ENCODE measurements at places on chromosomes 4 and X. TPM values are rescaled to one million over a fixed set of nuclear protein-coding genes. Genes with fewer than 3 reads are reported as not detected.
A peak's percentile ranks its signal among the peaks of the same experiment; 100 is the strongest.

- no peaks in the 10 kb centered on the region for H3K27me3 ChIP-seq
- no peaks in the 10 kb centered on the region for H3K36me3 ChIP-seq
- H3K4me3 ChIP-seq = peak overlapping the region; percentile 81
- DNase-seq = no peak
Observed at GRCh38 chrX:101408532-101408841, 465 bp downstream of the HNRNPH2 start.

GRCh38 chr4:147550626-147551246 is 66.5 kb upstream of the TMEM184C start:
- H3K36me3 ChIP-seq = no peaks in the 10 kb centered on the region
- H3K27me3 ChIP-seq = no peaks in the 10 kb centered on the region
- H3K4me3 ChIP-seq = no peak overlapping the region
- no peak for DNase-seq
- H3K27ac ChIP-seq = no peak overlapping the region

GRCh38 chr4:155602351-155603140 is 64.1 kb upstream of the GUCY1A1 start:
- H3K27ac ChIP-seq = no peak overlapping the region
- H3K27me3 ChIP-seq = no peaks in the 10 kb centered on the region
- no peak for DNase-seq
- H3K4me1 ChIP-seq = no peaks in the 10 kb centered on the region

- H3K4me3 ChIP-seq = no peak overlapping the region
- H3K27ac ChIP-seq = no peak overlapping the region
- no peak for DNase-seq
- H3K4me1 ChIP-seq = no peaks in the 10 kb centered on the region
- no peaks in the 10 kb centered on the region for H3K27me3 ChIP-seq
- H3K36me3 ChIP-seq = no peaks in the 10 kb centered on the region
Observed at GRCh38 chr4:24598025-24598424, 13.7 kb upstream of the DHX15 start.

DNA sequence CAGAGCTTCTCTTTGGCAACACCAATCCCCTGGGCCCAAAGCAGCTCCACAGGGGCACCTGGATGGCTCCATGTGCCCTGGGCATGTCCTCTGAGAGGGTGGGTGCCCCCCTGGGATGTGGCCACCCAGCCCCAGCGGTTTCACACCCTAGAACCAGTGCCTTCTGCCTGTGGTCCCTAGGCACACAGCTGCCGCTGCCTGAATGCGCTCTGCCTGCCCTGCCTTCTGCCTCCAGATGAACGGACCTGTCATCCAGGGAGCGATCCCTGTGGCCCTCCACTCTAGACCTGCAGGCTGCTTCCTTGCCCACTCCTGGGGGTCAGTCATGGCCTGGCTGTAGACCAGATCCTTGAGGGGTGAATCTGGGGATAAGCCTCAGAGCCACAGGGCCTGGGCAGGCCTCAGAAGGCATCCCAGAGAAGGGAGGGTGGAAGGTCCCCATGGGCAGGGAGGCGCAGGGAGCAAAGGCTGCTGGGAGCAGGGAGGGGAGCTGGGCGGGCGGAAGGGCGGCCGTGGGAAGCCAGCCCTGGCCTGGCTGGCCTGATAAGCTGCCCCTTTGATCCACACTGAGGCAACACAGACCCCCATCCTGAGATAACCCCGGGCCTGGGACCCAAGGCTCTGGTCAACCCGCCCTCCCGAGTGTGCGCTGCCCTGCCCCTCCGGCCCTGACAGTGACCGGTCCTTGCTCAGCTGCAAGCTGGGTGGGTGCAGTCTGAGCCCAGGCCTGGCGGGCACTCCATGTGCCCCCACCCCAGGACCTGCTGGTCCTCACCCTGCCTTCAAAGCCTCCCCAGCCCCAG is 8.1 kb upstream of the FGFR3 start:
- no peaks in the 10 kb centered on the region for H3K27me3 ChIP-seq
- H3K4me1 ChIP-seq = peaks cover 8% of the 10 kb centered on the region
- no peaks in the 10 kb centered on the region for H3K36me3 ChIP-seq
- no peak overlapping the region for H3K27ac ChIP-seq

- no peaks in the 10 kb centered on the region for H3K27me3 ChIP-seq
- peaks cover 57% of the 10 kb centered on the region for H3K36me3 ChIP-seq
- H3K4me1 ChIP-seq = no peaks in the 10 kb centered on the region
- no peak overlapping the region for H3K27ac ChIP-seq
Observed at GRCh38 chr4:139337612-139338011, 35.3 kb upstream of the NDUFC1 start.

DNA sequence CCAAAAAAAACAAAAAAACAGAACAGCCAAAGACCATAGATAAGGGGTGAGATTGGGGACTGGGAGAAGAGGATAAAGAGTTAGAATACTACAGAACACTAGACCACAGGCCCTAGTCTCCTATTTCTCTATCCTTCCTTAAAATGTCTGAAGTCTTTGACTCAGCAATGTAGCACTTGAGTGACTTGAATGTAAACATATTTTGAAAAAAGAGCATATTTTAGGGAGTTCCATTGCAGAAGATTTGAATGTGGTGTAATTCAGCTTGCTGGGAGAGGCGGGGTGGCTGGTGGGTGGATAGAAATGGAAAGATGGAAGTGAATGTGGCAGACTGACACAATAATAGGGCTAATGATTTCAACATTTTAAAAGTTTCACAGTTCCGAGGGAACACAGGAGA is 144.9 kb downstream of the CHIC2 start:
- H3K36me3 ChIP-seq = no peaks in the 10 kb centered on the region
- H3K4me3 ChIP-seq = no peak overlapping the region
- no peaks in the 10 kb centered on the region for H3K27me3 ChIP-seq
- no peaks in the 10 kb centered on the region for H3K4me1 ChIP-seq
- no peak overlapping the region for H3K27ac ChIP-seq

GRCh38 chr4:44765116-44765515 is 38.8 kb upstream of the GNPDA2 start:
- no peak overlapping the region for H3K4me3 ChIP-seq
- no peaks in the 10 kb centered on the region for H3K27me3 ChIP-seq
- DNase-seq = no peak
- H3K4me1 ChIP-seq = no peaks in the 10 kb centered on the region

- no peak overlapping the region for H3K27ac ChIP-seq
- DNase-seq = no peak
- no peaks in the 10 kb centered on the region for H3K4me1 ChIP-seq
- H3K27me3 ChIP-seq = no peaks in the 10 kb centered on the region
- H3K4me3 ChIP-seq = no peak overlapping the region
- H3K36me3 ChIP-seq = no peaks in the 10 kb centered on the region
Observed at GRCh38 chrX:112645774-112646173, 34.0 kb downstream of the LHFPL1 start.

- no peak for DNase-seq
- no peak overlapping the region for H3K4me3 ChIP-seq
- no peaks in the 10 kb centered on the region for H3K36me3 ChIP-seq
Observed at GRCh38 chrX:15050395-15050794, 177.2 kb downstream of the MOSPD2 start.

DNA sequence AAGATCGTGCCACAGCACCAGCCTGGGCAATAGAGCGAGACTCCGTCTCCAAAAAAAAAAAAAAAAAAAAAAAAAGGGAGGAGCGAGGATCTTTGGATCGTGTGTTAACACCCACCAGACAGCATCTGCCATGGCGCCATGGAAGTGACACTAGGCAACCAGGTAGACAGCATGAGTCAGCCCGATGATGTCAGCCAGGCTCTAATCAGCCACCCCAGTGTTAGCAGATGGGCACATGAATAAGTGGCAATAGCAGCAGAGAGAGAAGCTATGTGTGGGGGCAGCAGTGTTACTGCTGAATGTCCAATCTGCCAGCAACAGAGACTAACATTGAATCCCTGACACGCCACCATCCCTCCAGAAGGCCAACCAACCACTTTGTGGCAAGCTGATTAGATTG is 6.6 kb downstream of the SYN1 start:
- H3K4me3 ChIP-seq = no peak overlapping the region
- no peaks in the 10 kb centered on the region for H3K4me1 ChIP-seq
- H3K27ac ChIP-seq = no peak overlapping the region
- H3K27me3 ChIP-seq = no peaks in the 10 kb centered on the region
- DNase-seq = no peak

- H3K36me3 ChIP-seq = no peaks in the 10 kb centered on the region
- H3K4me3 ChIP-seq = no peak overlapping the region
- peaks cover 30% of the 10 kb centered on the region for H3K4me1 ChIP-seq
- no peaks in the 10 kb centered on the region for H3K27me3 ChIP-seq
- peak; percentile 30 for DNase-seq
Observed at GRCh38 chr4:48698029-48698971, 81.8 kb downstream of the FRYL start.

GRCh38 chr4:96486563-96486962 is 646.7 kb downstream of the PDHA2 start:
- no peaks in the 10 kb centered on the region for H3K27me3 ChIP-seq
- H3K4me3 ChIP-seq = no peak overlapping the region
- H3K36me3 ChIP-seq = no peaks in the 10 kb centered on the region
- H3K27ac ChIP-seq = no peak overlapping the region

GRCh38 chr4:83207497-83208101 is 77.0 kb downstream of the COQ2 start:
- H3K27ac ChIP-seq = no peak overlapping the region
- no peak overlapping the region for H3K4me3 ChIP-seq
- no peak for DNase-seq
- no peaks in the 10 kb centered on the region for H3K4me1 ChIP-seq
- H3K27me3 ChIP-seq = no peaks in the 10 kb centered on the region

- no peak for DNase-seq
- no peak overlapping the region for H3K4me3 ChIP-seq
- no peak overlapping the region for H3K27ac ChIP-seq
- H3K27me3 ChIP-seq = peaks cover 2% of the 10 kb centered on the region
- H3K4me1 ChIP-seq = no peaks in the 10 kb centered on the region
Observed at GRCh38 chr4:159946983-159947615, 844.2 kb downstream of the RAPGEF2 start.

DNA sequence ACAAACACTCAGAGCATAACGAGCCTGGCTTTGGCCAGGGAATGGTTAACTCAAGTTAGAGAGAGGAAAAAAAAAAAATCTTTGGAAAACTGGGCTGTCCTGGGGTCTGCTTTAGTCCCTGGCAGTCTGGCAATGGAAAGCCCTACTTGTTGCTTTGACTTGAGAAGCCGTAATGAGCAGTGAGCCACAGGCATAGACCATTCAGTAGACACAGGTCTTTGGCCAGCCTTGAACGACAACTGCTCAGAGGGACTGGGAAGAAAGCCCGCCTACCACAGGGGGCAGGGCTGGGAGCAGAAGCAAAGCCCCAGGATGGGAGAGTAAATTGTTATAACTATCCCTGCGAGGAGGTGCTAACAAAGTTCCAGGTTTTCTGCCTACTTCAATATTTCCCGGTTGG is 25.9 kb downstream of the SLC25A43 start:
- H3K4me3 ChIP-seq = no peak overlapping the region
- H3K36me3 ChIP-seq = no peaks in the 10 kb centered on the region
- no peaks in the 10 kb centered on the region for H3K4me1 ChIP-seq
- no peak for DNase-seq

DNA sequence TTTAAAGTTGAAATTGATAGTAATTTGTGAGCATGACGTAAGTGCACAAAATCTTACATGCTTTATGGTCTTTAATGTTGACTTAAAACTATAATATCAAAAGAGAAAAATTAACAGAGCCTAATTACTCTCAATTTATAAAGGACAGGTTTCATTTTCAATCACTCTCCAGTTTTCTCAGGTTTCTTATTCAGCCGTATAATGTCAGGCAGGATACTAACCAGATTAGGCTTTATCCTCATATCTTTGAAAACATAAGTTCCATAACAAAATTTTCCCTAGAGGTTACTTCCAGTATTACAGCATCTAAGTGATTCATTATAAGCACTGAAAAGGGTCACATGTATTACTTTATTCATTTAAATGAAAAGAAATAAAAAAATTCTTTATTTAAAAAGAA is 492.1 kb downstream of the PACRGL start:
- no peaks in the 10 kb centered on the region for H3K36me3 ChIP-seq
- no peak for DNase-seq
- H3K27me3 ChIP-seq = no peaks in the 10 kb centered on the region
- H3K27ac ChIP-seq = no peak overlapping the region
- no peaks in the 10 kb centered on the region for H3K4me1 ChIP-seq

DNA sequence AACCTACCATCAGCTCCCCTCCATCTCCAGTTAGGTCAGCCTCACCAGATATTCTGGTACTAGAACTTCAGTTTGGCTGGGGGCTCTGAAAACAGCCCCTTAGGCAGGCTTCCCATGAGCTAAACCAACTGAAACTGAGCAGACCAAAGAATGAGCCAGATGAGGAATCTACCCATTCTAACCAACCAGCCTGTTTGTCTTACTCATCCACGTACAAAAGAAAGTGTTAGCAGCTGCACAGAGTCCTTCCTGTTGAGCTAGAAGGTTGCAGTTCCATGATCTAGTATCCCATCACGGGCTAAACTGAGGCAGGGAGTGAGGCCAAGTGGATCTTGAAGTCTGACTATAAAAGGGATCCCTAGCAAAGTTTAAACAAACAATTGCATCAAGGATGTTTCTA is 17.5 kb downstream of the MAGEA9B start:
- H3K27ac ChIP-seq = no peak overlapping the region
- H3K36me3 ChIP-seq = no peaks in the 10 kb centered on the region
- no peaks in the 10 kb centered on the region for H3K27me3 ChIP-seq
- H3K4me3 ChIP-seq = no peak overlapping the region
- no peaks in the 10 kb centered on the region for H3K4me1 ChIP-seq

The TCEAL1 gene
- total RNA-seq = 28.6 TPM

The MAGEA9B gene
- not detected for total RNA-seq

The MSX1 gene
- total RNA-seq = 3.7 TPM

The PCDH10 gene
- not detected for total RNA-seq

The PROM1 gene
- 1.2 TPM for total RNA-seq

The SMIM31 gene
- not detected for total RNA-seq

The CYTL1 gene
- total RNA-seq = 0.34 TPM

The ENPP6 gene
- total RNA-seq = 0.79 TPM

The RP2 gene
- 2.0 TPM for total RNA-seq

The CTSO gene
- 2.9 TPM for total RNA-seq

Measured in psoas muscle (tissue), 8 donors.